ENCODE measurements at places on chromosomes 5 and 9.

DNA sequence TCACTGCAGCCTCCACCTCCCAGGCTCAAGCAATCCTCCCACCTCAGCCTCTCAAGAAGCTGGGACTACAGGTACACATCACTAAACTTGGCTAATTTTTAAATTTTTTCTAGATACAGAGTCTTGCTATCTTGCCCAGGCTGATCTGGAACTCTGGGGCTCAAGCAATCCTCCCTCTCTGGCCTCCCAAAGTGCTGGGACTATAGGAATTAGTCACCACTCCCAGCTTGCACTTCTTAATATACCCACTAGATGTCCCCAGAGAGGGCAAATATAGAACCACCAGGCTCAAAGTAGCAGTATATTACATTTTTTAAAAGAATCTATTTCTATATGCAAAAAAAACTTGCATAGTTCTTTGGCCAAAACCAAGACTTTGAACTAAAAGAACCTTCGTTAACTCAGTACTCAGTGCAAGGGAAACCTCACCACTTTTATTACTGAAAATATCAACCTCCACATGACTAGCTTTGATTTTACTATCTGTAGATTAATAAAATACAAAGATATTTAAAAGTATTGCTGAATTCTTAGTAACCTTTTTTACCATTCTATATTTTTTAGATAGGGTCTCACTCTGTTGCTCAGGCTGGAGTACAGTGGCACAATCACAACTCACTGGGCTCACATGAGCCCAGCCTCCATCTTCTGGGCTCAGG lies 25.8 kb upstream of the HSD17B3 start:
- DNase-seq: peak; percentile 74

GRCh38 chr5:79349047-79349446 lies 113.1 kb downstream of the JMY start:
- DNase-seq: peak; percentile 38

GRCh38 chr5:65834306-65834705 lies 92.1 kb upstream of the ERBIN start:
- DNase-seq: no peak

GRCh38 chr5:125576822-125577221 lies 830.4 kb upstream of the ZNF608 start:
- no peak for DNase-seq

DNA sequence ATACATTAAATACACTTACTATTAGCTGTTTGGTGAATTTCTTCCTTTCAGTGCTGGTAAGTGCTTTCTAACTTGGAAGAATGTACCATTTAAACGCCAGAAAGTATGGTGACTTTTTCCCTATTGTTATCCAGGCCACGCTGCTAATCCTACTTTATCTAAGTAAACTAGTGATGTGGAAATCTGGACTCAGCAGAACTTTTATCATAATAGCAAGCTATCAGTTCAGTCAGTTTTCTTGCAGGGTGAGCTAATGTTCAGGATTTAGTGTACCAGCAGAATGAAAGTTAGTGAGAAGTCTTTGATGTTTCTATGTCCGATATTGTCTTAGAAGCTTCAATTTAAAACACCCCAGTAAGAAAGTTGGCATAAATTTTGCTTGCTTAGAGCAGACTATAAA lies 72.2 kb downstream of the HSD17B4 start:
- no peak for DNase-seq

- no peak for DNase-seq
Observed at GRCh38 chr5:89983216-89983615, 426.3 kb downstream of the CETN3 start.

GRCh38 chr5:142911775-142912174 lies 141.6 kb downstream of the ARHGAP26 start:
- DNase-seq: no peak

DNA sequence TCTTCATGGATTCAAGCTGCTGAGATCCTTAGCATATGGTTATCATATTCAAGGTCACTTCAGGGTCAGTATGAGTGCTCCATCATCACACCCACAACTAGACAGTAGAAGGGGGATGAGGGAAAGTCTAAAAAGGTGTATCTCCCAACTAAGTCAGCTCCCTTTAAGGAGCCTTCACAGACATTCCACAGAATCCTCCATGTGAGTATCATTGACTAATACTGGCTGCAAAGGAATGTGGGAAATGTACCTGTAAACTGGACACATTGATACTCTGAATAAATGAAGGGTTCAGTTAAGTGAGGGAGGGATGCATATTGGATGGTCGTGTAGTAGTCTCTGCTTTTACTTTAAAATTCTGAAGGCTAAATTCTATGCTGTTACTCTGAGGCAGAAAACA lies 330.7 kb downstream of the LRRC70 start:
- DNase-seq: no peak

DNA sequence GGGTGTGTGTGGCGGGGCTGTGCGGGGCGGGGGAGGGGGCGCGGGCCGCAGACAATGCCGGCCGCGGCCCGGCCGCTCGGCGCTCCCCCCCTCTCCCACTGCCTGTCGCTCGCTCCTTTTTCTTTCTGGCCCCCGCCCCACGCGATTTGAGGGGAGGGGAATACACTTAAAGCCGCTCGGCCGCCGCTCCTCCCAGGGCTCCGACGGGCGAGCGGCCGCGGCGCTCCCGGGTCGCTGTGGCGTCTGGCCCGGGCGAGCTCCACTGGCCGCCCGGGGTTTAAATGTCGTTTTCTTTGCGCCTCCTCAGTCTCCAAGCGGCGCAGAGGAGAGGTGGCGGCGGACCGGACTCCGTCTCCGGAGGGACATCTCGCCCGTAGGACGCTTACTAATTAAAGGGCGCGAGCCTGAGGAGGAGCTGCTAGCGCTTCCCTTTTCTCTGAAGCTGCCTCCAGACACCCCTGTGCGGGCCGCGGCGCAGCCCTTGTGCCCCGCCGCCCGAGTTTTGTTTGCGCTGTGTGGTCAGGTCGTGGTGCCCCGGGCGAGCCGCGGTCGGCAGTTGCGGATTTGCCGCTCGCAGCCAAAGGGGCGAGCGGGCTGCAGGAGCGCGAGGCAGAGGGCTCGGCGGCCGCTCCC lies 1.4 kb downstream of the ZSWIM6 start:
- DNase-seq: peak; percentile 28

GRCh38 chr5:119745976-119746375 lies 116.6 kb downstream of the FAM170A start:
- DNase-seq: no peak

DNA sequence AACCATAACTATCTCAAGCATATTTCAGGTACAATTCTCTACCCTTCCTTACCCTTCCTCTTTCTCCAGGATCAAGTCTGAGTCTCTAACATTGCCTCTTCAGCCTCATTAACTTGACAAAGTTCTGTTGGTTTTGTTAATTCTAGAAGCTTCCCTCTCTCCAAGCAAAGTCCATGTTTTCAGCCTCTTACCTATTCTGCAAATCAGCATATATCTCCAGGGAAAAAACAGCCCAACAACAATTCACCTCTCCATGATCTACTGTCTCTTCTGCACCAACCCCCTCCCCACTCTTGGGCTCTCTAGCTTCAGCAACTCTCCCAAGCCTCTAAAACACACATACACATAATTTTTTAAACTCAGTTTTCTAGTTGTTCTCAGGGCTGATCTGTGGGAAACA lies 72.2 kb downstream of the LIX1 start:
- DNase-seq: no peak

GRCh38 chr9:6708732-6709131 lies 49.0 kb upstream of the KDM4C start:
- DNase-seq: no peak

- no peak for DNase-seq
Observed at GRCh38 chr9:113205861-113206260, 15.2 kb downstream of the FKBP15 start.

DNA sequence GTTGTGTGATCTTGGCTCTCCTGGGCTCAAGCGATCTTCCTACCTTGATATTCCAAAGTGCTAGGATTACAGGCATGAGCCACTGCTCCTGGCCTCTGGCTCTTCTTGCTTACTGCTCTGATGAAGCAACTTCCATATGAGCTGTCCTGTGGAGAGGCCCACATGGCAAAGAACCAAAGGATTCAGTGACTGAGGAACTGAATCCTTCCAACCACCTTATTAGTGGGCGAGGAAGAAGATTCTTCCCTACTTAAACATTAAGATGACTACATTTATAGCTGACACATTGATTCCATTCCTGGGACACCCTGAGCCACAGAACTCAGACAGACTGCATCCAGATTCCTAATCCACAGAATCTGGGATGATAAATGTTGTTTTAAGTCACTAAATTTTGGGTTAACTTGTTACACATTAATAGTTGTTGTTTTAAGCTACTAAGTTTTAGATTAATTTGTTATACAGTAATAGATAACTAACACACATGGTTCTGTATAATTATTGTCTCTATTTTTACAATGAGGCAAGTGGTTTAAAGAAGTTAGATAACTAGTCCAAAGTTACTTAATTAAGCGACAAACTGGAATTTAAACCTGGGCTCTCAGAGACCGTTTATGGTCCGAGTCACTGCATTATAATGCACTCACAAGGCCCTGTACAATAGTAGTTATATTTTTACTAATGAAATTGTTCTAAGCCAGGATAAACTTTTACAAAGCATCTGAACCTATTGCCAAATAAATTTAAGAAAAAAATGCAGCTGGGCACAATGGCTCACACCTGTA lies 16.7 kb upstream of the SLCO4C1 start:
- no peak for DNase-seq

GRCh38 chr5:131316822-131317221 lies 53.0 kb downstream of the CDC42SE2 start:
- DNase-seq: no peak

GRCh38 chr9:10055886-10056395 lies 556.9 kb downstream of the PTPRD start:
- DNase-seq: no peak

GRCh38 chr5:44002381-44002901 lies 386.8 kb downstream of the FGF10 start:
- DNase-seq: no peak

GRCh38 chr5:71836559-71837112 lies 117.6 kb downstream of the CARTPT start:
- no peak for DNase-seq

DNA sequence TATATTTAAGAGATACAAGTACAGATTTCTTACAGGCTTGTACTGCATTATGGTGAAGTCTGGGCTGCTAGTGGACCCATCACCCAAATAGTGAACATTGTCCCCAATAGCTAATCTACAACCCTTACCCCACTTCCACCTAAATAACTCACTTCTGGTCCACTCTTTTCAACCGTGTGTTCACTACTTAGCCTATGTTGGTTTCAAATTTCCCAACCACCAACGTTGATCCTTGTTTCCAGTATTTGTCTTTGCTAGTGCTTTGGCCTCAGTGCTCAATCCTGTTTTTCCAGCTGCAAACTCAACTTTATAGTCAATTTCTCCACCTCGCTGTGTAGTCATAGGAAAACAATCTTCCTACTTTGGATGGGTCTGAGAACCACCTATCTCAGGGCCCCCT lies 45.3 kb upstream of the TTC39B start:
- no peak for DNase-seq

GRCh38 chr9:120846906-120847305 lies 4.2 kb upstream of the PSMD5 start:
- DNase-seq: no peak

- DNase-seq: peak; percentile 43
Observed at GRCh38 chr5:176545737-176546509, 3.2 kb upstream of the CDHR2 start.

DNA sequence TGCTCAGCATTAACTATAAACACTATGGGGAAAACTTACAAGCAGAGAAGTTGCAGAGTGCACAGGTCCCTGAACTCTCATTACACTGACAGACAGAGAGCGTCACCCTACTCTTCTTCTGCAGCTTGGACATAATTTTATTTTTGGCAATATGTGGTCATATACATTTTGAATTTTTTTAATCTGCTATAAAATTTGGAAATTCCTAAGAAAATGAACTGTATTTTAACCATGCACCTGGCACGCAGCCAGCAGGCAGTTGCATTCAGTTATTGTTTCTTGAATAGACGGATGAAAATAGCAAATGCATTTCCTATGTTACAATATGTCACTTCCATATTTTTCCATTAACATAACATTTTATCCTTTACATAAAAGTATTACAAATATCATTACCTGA lies 100.2 kb downstream of the SLC25A46 start:
- no peak for DNase-seq

- DNase-seq: no peak
Observed at GRCh38 chr5:125049721-125050702, 303.6 kb upstream of the ZNF608 start.

- DNase-seq: no peak
Observed at GRCh38 chr5:142353071-142353472, 28.3 kb upstream of the SPRY4 start.

- DNase-seq: no peak
Observed at GRCh38 chr5:171957591-171958251, 48.7 kb downstream of the FBXW11 start.

GRCh38 chr5:126988021-126988569 lies 42.3 kb downstream of the MARCHF3 start:
- no peak for DNase-seq

DNA sequence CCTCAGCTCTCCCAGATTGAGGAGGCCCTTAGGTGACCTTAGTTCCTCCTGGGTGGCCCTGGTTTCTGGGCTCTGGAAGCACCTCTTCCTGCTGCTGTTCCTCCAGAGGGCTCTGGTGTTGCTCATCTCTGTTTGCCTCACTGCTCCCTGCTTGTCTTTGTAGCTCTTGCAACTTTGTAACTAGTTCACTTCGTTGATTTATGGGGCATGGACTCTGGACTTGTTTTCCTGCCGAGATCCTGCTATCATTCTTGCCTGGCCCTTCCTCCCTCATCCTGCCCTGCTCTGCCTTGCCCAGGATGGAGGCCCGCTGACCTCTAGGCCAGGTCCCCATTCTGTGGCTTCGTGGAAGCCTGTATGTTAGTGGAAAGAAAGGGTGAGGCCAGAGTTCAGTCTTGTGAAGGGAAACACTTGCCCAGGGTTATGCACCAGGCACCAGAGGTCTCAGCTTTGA lies 169.3 kb downstream of the MACROH2A1 start:
- DNase-seq: no peak

- DNase-seq: no peak
Observed at GRCh38 chr9:123739387-123739786, 190.5 kb downstream of the DENND1A start.

DNA sequence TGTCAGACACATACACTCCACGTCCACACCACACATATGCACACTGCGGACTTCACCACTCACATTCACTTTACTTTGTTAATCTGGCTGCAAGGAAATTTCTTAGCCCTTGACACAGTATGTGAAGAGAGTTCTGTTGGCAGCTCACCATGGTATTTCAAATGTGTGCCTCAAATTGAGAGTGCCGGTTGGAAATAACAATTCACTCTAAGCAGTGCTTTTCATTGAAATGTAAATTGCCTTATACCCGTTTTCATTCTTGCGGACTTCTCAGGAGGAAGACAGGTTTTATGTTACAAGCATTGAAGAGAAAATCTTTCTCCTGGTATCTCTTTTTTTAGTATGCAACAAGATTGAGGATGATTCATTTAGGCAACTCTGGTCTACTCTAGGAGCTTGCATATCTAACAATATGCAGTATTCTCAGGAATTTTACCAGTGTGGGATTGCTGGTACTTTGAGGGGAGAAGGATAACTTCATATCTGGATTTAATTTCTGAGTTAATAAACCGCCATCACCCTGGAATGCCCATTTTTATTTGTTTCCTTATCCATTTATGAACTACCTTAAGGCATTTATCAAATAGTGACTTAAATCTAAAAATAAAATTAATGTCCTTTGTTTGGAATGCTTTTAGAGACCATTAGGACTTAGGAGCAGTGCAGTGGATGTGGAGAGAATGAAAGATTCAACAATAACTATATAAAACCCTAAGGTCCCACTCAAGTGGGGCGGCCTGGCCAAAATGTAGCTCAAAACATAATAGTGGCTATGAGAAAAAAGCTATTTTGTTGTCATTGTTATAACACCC lies 87.0 kb downstream of the IQGAP2 start:
- no peak for DNase-seq

GRCh38 chr9:545480-545879 lies 296.0 kb upstream of the DMRT1 start:
- no peak for DNase-seq

All from RWPE1 (cell line).